Neural crest cell (in vitro differentiated cells): ENCODE measurements at places on chromosomes 6 and 20.

DNA sequence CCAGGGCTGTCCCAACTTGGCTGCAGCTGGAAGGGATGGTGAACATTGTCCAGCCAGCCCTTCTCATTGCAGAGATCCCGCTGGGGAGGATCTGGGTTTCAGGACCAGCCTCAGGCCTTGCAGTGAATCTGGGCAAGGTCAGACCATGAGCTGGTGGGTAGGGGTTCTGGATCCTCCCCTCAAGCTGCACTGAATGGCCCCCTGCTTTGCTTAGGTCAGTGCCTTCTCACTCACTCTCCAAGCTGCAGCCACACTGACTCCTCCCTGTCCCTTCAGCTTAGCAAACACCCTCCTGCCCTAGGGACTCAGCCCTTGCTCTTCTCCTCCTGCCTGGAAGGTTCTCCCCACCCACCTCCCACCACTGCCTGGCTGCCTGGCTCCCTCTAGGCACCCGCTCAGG is 95.3 kb upstream of the KCNG1 start:
- DNase-seq, result no peak
- no peaks in the 10 kb centered on the region for H3K36me3 ChIP-seq
- H3K27ac ChIP-seq, result no peak overlapping the region
- no peak overlapping the region for H3K4me3 ChIP-seq
- peaks cover 8% of the 10 kb centered on the region for H3K4me1 ChIP-seq

DNA sequence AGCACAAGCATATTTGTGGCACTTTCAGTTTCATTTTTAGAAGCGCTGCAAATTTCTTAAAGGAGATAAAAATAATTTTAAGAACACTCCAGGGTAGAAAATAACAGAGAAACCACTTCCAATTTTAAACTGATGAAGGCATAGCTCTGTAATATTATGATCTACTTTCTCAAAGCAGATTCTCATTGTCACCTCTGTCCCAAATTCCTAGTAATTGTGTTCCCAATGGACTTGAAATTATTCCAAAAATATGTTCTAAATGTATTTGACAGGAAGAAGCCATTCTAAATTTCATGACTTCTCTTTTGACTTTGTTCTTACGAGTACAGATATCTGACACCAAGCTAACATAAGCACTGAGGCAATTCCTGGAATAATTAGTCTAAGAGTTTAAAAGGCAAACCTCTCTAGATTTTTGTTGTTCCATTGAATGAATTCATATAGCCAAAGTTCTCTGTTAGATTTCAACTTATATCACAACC is 140.2 kb upstream of the CARMIL1 start:
- no peak overlapping the region for H3K27ac ChIP-seq
- H3K27me3 ChIP-seq, result no peaks in the 10 kb centered on the region
- no peaks in the 10 kb centered on the region for H3K4me1 ChIP-seq

DNA sequence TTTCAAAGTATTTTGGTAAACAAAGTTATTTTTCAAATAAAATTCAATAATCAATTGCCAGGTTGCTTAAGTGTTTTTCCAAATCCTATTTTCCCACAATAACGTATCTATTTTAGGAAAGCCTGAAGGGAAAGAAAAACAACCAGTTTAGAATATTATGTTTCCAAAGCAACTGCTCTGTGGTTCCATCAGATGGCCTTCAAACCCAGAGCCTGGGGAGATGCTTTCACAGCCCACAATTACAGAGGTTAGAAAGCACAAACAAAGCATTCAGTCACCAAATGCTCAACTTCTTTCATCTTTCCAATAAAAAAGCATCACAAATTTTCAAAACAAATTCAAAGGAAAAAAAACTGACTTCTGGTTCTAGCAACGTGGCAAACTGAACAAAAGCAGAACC is 66.0 kb downstream of the ELOVL5 start:
- H3K27ac ChIP-seq, result no peak overlapping the region
- no peak for DNase-seq
- H3K4me3 ChIP-seq, result no peak overlapping the region

DNA sequence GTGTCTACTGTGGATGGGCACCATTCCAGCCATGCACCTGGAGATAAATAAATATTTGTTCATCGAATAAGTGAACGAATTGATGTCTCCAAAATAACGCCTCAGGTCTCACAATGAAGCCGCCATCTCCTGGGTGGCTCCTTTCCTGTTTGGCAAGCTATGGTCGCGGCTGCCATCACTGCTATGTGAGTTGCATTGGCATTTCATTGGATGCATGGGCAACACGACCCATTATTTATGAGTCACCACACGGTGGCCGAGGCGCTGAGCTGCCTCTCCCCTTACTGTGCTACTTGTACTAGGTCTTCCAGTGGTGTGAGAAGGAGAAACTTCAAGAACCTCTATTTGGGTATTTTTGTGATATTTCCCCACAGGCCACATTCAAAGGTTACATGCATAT is 21.3 kb upstream of the PDE10A start:
- H3K36me3 ChIP-seq, result no peaks in the 10 kb centered on the region
- no peak overlapping the region for H3K4me3 ChIP-seq
- DNase-seq, result no peak
- no peak overlapping the region for H3K27ac ChIP-seq
- no peaks in the 10 kb centered on the region for H3K27me3 ChIP-seq
- no peaks in the 10 kb centered on the region for H3K4me1 ChIP-seq

- peaks cover 6% of the 10 kb centered on the region for H3K4me1 ChIP-seq
- no peaks in the 10 kb centered on the region for H3K36me3 ChIP-seq
- no peak overlapping the region for H3K4me3 ChIP-seq
- H3K27ac ChIP-seq, result no peak overlapping the region
- H3K27me3 ChIP-seq, result no peaks in the 10 kb centered on the region
- DNase-seq, result no peak
These were observed 40.4 kb upstream of the ZMYND8 start for GRCh38 chr20:47396762-47397476.

DNA sequence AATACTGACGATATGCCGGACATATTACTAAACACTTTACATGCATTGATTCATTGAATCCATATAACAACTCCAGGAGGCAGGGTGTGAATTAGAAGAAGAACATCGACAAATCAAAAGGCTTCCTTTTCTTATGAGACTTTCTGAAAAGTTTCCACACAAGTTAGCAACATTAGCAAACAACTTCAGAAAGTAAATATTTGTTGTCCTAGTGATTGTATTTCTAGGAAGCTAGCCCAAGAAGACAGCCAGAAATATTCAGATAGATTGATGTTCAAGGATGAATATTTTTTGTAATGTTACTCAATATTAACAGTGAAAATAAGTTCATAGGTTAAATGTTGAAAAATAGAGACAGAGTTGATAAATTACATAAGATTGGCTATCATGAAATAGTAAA is 120.6 kb downstream of the GFRAL start:
- no peak overlapping the region for H3K4me3 ChIP-seq
- DNase-seq, result no peak
- no peaks in the 10 kb centered on the region for H3K27me3 ChIP-seq
- H3K36me3 ChIP-seq, result no peaks in the 10 kb centered on the region
- H3K27ac ChIP-seq, result no peak overlapping the region

GRCh38 chr6:8238773-8239683 is 136.7 kb upstream of the EEF1E1 start:
- DNase-seq, result no peak
- no peaks in the 10 kb centered on the region for H3K36me3 ChIP-seq
- no peak overlapping the region for H3K27ac ChIP-seq
- no peak overlapping the region for H3K4me3 ChIP-seq
- H3K27me3 ChIP-seq, result no peaks in the 10 kb centered on the region

DNA sequence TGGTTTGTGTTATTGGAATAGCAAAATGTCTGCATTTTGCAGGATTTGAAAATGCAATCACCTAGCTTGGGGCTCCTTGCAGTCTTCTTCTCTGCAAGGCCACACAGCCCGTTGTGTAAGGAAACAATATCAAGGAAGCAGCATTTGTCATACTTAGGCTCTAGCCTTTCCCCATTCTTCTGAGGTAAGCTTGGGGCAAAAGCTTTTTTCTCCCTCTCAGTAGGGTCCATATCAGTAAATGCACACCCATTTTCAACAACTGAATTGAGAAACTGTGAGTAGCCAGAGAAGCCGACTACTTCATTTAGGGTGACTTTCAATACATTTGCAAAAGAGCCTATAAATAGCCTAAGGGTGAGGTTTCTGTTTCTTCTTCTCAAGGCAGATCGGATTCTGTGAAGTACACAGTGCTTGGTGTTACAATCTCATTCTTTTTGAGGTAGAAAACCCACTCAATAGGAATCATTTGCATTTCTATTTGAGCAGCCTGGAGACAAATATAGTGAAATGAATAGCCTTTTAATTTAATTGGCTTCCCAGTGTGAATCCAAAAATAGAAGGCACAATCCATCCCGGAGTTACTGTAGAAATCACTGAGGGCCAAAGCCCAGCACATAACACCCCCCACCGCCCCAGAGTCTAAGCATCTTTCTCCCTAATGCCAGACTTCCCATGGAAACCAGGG is 61.8 kb downstream of the BTBD3 start:
- DNase-seq, result no peak
- no peaks in the 10 kb centered on the region for H3K27me3 ChIP-seq
- peaks cover 26% of the 10 kb centered on the region for H3K4me1 ChIP-seq
- H3K36me3 ChIP-seq, result no peaks in the 10 kb centered on the region

DNA sequence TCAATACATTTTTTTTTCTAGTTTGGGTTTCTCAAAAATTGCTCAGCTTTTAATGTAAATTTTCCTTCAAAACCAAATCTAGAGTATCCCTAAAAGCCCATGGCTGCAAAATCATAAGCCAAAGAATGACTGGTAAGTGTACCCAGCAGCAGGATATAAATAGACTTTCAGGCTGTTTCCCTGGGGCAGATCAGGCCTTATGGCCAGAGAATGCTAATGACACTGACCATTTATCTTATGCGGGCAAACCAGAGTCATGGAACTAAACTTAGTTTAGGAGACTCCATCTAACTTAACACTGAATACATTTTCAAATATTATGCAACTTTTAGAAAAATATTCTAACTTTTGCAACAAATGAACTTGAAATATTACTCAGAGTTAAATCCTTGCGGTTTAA is 7.4 kb downstream of the OSER1 start:
- peaks cover 6% of the 10 kb centered on the region for H3K36me3 ChIP-seq
- H3K27me3 ChIP-seq, result no peaks in the 10 kb centered on the region
- no peak overlapping the region for H3K27ac ChIP-seq
- H3K4me3 ChIP-seq, result no peak overlapping the region
